ENCODE measurements at places on chromosomes 2 and 18. TPM values are rescaled to one million over a fixed set of nuclear protein-coding genes. Genes with fewer than 3 reads are reported as not detected.

Gene PRSS56
- not detected for total RNA-seq

Gene SLC11A1
- not detected for total RNA-seq

Gene C2orf74
- 15.1 TPM for total RNA-seq

Gene ZNF532
- total RNA-seq: 217 TPM

Gene UBR3
- total RNA-seq: 59.8 TPM

Gene FRZB
- total RNA-seq: 2.2 TPM

Gene B3GNT7
- 0.27 TPM for total RNA-seq

Data from glutamatergic neuron (in vitro differentiated cells).